CD8-positive, alpha-beta memory T cell (primary cell): ENCODE measurements at places on chromosomes 16 and 17. TPM values are rescaled to one million over a fixed set of nuclear protein-coding genes. Genes with fewer than 3 reads are reported as not detected.

- no peak for DNase-seq
- H3K27ac ChIP-seq, result no peak overlapping the region
- peaks cover 10% of the 10 kb centered on the region for H3K4me1 ChIP-seq
- H3K4me3 ChIP-seq, result no peak overlapping the region
- H3K27me3 ChIP-seq, result no peaks in the 10 kb centered on the region
Measured at GRCh38 chr16:12097523-12098428, 121.2 kb downstream of the SNX29 start.

- H3K4me1 ChIP-seq, result peaks cover 20% of the 10 kb centered on the region
- H3K27ac ChIP-seq, result no peak overlapping the region
- DNase-seq, result peak; percentile 43
- no peak overlapping the region for H3K4me3 ChIP-seq
- H3K27me3 ChIP-seq, result peaks cover 9% of the 10 kb centered on the region
Measured at GRCh38 chr17:42067371-42068091, 17.1 kb upstream of the C17orf113 start.

DNA sequence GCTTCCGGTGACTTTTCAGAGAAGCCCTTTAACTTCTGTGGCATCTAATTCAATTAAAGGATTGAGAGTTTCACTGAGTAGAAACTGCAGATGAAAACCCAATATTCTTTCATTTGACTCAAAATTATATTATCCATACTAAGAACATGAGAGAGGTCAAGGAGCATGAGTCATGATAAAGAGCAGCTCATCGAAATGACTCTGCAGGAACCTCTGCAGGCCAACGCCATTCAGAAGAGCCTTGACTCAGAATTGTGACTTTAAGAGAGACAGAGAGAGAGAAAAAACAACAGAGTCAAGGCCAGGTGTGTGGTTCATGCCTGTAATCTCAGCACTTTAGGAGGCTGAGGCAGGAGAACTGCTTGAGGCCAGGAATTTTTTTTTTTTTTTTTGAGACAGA is 417.2 kb upstream of the XYLT1 start:
- no peaks in the 10 kb centered on the region for H3K36me3 ChIP-seq
- H3K4me3 ChIP-seq, result no peak overlapping the region
- DNase-seq, result no peak
- no peak overlapping the region for H3K27ac ChIP-seq
- no peaks in the 10 kb centered on the region for H3K27me3 ChIP-seq

DNA sequence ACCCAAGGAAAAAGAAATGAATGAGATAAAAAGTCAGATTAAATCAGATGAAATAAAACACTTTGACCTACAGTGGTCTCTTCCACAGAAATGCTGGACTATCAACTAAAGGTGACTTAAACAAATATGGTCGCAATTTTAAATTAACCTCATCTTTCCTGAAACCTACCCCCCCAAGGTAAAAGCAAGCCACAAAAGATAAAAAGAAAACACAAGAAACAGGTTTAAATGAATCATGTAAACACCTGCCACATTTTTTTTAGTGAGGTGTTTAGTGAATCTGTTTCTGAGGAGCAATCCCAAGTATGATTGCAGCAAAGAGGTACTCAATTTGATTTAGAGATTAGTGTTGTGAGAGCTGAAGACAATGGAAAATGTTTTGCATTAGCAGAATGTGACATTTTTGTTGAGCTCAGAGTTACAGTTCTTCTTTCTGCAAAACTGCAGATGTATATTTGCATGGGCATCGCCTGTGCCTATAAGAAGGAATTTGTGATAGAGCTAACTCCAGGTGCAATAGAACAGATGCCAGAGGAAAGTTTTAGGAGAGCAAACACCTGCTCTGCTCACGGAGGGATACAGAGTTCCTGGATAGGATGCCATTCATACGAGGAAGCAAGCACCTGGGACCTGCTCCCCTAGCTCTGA is 3.4 kb upstream of the MMD start:
- peaks cover 8% of the 10 kb centered on the region for H3K27me3 ChIP-seq
- peaks cover 11% of the 10 kb centered on the region for H3K4me1 ChIP-seq
- H3K27ac ChIP-seq, result no peak overlapping the region
- H3K4me3 ChIP-seq, result no peak overlapping the region
- DNase-seq, result no peak

DNA sequence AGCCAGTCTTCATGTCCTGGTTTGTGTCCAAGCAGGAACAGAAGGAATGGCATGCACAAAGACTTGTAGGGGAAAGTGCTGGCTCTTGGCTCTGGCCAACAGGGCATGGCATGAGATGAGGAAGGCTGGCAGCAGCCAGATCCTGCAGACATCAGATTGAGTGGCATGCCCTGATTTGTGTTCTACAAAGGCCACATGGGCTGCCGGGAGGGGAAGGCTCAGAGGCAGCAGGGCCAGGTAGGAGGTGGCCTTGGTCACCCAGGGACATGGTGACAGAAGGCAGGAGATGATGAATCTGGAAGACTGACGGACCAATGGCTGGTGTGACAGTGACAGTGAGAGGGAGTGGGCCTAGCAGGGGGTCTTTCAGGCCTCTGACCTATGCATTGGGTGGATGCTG is 33.7 kb downstream of the SMPD3 start:
- H3K27me3 ChIP-seq, result no peaks in the 10 kb centered on the region
- no peak overlapping the region for H3K27ac ChIP-seq
- no peak overlapping the region for H3K4me3 ChIP-seq
- H3K36me3 ChIP-seq, result no peaks in the 10 kb centered on the region

- no peaks in the 10 kb centered on the region for H3K4me1 ChIP-seq
- no peaks in the 10 kb centered on the region for H3K27me3 ChIP-seq
- no peak overlapping the region for H3K27ac ChIP-seq
- no peak overlapping the region for H3K4me3 ChIP-seq
Measured at GRCh38 chr17:52828621-52829020, 670.1 kb upstream of the CA10 start.

DNA sequence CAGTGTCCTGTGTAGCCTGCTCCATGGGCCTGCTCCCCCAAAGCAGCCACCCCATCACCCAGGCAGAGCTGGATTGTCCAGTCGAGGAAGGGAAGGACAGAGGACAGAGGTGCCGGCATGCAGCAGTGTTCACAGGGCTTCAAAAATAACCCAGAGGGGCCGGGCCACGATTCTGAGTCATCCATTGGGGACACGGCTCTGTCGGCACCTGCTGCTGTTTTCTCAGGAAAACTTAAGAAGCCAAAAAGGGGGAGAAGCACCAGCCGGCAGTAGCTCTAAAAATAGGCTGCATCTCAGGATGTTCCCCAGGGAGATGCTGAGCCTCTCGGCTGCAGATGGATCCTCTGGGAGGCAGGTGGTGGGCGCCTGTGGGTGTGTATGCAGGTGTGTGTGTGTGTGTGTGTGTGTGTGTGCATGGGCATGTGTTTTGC is 1.6 kb downstream of the CA7 start:
- H3K4me3 ChIP-seq, result no peak overlapping the region
- peaks cover 15% of the 10 kb centered on the region for H3K27me3 ChIP-seq
- no peaks in the 10 kb centered on the region for H3K4me1 ChIP-seq
- H3K36me3 ChIP-seq, result no peaks in the 10 kb centered on the region

DNA sequence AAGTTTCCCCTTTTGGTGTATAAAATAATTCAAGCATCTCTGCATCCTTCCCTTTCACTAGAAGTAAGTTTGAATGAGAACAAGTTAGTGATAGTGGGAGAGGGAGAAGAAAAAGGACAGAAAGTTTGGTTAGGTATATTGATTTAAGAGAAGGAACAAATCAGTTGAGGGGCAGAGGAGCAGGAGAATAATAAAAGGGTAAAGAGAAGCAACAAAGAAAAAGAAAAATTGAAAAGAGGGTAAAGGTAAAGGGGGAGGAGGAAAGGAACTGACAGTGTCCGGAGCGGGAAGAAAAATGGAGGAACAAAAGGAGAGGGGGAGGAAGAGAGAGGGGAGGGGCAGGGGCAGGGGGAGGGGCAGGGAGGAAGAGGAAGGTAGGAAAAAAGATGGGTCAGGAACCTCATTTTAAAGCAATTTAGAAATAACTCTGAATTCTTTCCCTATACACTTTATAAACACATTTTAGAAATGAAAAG is 6.3 kb upstream of the IGF2BP1 start:
- H3K27me3 ChIP-seq, result peaks cover 21% of the 10 kb centered on the region
- peaks cover 2% of the 10 kb centered on the region for H3K4me1 ChIP-seq
- no peaks in the 10 kb centered on the region for H3K36me3 ChIP-seq
- no peak overlapping the region for H3K27ac ChIP-seq

DNA sequence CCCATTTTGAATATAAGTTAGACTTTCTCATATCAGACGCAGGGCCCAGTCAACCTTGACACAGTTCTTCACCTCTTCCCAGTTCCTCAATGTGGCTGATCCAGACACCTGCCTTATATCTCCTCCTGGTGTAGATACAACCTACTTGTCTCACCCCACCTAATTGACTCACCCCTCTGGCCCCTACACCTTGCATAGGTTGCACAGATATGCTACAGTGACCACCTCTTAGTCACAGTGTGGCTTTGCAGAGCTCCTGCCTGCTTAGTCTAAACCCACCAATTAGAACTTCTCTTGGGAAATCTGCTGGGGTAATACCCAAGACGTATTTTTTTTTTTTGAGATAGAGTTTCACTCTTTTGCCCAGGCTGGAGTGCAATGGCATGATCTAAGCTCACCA is 16.8 kb downstream of the CHP2 start:
- no peaks in the 10 kb centered on the region for H3K36me3 ChIP-seq
- no peaks in the 10 kb centered on the region for H3K4me1 ChIP-seq
- no peaks in the 10 kb centered on the region for H3K27me3 ChIP-seq
- no peak overlapping the region for H3K4me3 ChIP-seq

GRCh38 chr16:87835882-87836331 is 33.4 kb downstream of the SLC7A5 start:
- DNase-seq, result no peak
- no peaks in the 10 kb centered on the region for H3K4me1 ChIP-seq
- H3K36me3 ChIP-seq, result peaks cover 16% of the 10 kb centered on the region
- H3K4me3 ChIP-seq, result no peak overlapping the region

DNA sequence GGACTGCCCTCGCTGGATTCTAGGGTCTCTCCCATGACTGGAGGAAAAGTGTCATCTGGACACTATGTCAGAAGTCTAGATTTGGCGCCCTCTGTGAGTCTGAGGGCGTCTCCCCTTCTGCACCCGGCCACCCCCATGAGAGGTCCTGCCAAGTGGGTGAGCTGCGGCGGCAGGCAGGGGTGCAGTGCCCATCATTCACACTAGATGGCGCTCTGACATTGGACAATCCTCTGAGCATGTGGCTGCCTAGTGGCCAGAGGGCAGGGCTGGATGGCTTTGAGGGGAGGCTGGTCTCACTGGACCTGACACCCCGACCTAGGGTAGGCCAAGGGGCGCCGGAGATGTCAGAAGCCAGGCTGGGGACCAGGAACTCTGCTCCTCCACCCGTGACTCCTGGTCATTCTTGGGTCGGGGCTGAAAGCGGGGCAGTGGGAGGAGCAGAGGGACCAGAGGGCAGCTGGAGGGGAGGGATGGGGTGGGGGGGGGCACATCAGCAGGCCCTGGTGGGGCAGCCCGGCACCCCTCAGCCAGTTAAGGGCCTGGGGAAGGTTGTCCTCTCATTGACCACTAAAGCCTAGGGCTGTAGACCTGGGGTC is 28.0 kb downstream of the MRM1 start:
- no peak overlapping the region for H3K4me3 ChIP-seq
- H3K27me3 ChIP-seq, result no peaks in the 10 kb centered on the region
- H3K4me1 ChIP-seq, result no peaks in the 10 kb centered on the region

DNA sequence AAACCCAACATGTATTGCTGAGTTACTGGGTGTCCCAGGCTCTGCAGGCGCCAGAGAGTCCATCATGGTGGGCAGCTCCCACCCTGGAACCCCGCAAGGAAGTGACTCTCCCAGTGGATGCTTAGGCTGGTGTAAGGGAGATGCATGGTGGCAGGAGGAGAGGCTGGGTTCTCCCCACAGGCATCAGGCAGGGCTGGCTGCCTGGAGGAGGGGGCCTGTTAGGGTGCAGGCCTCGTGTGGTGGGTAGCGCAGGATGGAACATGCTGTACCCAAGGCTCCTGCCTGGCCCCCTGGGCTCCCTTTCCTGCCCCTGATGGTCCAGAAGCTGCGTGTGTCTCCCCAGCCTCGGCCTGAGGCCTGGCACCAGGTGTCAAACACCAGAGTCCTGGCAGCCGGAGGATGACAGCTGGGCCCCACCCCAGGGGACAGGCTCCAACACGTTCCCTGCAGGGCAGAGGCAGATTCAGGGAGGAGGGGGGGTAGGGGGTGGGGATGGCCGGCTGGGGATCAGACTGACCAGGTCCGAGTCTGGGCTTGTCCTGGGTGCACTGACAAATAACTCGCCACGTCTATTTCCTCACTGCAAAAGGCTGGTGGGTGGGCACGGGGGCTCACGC is 40.2 kb upstream of the CIBAR2 start:
- H3K27ac ChIP-seq, result no peak overlapping the region
- no peak overlapping the region for H3K4me3 ChIP-seq
- H3K36me3 ChIP-seq, result no peaks in the 10 kb centered on the region
- H3K4me1 ChIP-seq, result peaks cover 3% of the 10 kb centered on the region
- H3K27me3 ChIP-seq, result no peaks in the 10 kb centered on the region

GRCh38 chr17:51147650-51148049 is 5.7 kb upstream of the NME1 start:
- H3K27ac ChIP-seq, result no peak overlapping the region
- DNase-seq, result no peak
- no peak overlapping the region for H3K4me3 ChIP-seq
- H3K36me3 ChIP-seq, result no peaks in the 10 kb centered on the region
- peaks cover 2% of the 10 kb centered on the region for H3K4me1 ChIP-seq

DNA sequence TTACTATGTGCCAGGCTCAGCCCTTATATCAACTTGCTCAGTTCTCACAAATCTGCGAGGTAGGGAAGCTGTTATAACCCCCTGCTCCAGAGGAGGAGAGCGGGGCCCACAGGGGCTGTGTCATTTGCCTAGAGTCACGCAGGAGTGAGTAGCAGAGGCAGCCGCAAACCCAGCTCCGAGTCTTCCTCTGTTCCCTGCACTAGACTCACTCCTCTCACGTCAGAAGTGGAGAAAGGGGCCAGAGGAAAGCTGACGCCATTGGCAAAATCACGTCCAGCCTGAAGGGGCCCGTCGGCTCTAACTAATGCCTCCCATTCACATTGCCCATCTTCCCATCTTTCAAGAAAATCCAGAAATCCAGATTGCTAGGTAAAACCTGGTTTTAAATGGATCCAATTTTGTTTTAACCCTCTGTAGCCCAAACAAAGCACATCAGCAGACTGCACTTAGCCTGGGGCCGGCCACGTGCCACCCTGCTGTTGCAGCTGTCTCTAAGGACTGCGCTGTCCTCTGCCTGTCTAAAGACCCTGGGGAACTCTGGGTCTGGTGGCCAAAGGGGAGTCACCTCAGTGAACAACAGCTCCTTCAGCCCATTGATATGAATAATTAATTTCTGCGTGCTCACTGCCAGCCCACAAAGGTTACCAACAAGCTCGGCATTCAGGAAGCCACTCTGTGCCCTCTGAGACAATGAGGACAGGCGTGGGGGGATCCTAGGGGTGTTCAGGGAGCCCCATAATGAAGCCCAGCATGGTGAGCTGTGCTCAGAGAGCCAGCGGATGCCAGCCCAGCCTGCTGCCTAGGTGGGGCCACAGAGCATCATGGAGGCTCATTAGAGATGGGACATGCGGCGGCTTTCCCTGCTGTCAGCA is 36.7 kb upstream of the ABR start:
- H3K27me3 ChIP-seq, result no peaks in the 10 kb centered on the region
- no peaks in the 10 kb centered on the region for H3K4me1 ChIP-seq
- H3K36me3 ChIP-seq, result no peaks in the 10 kb centered on the region
- DNase-seq, result no peak
- no peak overlapping the region for H3K4me3 ChIP-seq

C16orf92 gene
- total RNA-seq, result not detected

CHST5 gene
- total RNA-seq, result not detected

COA3 gene
- total RNA-seq, result 55.5 TPM

DNAI2 gene
- 0.37 TPM for total RNA-seq

GSDMA gene
- total RNA-seq, result not detected

PRDM7 gene
- not detected for total RNA-seq
